ENCODE measurements at places on chromosomes 4 and X.

DNA sequence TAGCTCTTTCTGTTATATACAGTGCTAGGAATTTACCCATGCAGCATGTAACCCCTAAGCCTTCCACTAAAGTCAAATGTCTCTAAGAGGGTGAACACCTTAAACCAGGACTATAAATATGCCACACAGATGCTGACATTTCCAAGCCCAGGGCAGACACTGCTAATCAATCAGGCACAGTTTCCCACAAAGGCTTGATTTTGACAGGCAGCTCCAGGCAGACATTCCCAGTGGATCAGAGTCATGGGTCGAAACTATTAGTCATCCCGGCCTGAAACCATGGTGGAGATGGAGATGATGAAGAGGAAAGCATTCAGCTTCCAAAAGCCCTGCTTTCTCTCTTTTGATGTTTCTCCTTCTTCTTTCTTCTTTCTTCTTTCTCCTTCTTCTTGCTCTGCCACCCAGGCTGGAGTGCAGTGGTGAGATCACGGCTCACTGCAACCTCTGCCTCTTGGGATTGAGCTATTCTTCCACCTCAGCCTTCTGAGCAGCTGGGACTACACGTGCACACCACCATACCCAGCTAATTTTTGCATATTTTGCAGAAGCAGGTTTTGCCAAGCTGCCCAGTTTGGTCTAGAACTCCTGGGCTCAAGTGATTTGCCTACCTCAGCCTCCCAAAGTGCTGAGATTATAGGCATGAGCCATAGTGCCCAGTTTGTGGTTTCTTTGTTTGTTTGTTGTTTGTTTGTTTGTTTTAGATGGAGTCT is 21.0 kb upstream of the SORCS2 start:
- no peaks in the 10 kb centered on the region for H3K4me1 ChIP-seq
- H3K27me3 ChIP-seq: peaks cover 8% of the 10 kb centered on the region
- no peak overlapping the region for H3K4me3 ChIP-seq
- H3K36me3 ChIP-seq: no peaks in the 10 kb centered on the region

GRCh38 chr4:34953145-34953799 is 1291.0 kb downstream of the ARAP2 start:
- no peaks in the 10 kb centered on the region for H3K27me3 ChIP-seq
- H3K4me1 ChIP-seq: no peaks in the 10 kb centered on the region
- H3K27ac ChIP-seq: no peak overlapping the region
- H3K4me3 ChIP-seq: peak overlapping the region; percentile 10

- H3K27me3 ChIP-seq: no peaks in the 10 kb centered on the region
- H3K27ac ChIP-seq: no peak overlapping the region
- no peak for DNase-seq
- H3K4me1 ChIP-seq: peaks cover 2% of the 10 kb centered on the region
- H3K36me3 ChIP-seq: peaks cover 8% of the 10 kb centered on the region
- H3K4me3 ChIP-seq: no peak overlapping the region
Measured at GRCh38 chr4:37865450-37865849, 25.4 kb upstream of the TBC1D1 start.

DNA sequence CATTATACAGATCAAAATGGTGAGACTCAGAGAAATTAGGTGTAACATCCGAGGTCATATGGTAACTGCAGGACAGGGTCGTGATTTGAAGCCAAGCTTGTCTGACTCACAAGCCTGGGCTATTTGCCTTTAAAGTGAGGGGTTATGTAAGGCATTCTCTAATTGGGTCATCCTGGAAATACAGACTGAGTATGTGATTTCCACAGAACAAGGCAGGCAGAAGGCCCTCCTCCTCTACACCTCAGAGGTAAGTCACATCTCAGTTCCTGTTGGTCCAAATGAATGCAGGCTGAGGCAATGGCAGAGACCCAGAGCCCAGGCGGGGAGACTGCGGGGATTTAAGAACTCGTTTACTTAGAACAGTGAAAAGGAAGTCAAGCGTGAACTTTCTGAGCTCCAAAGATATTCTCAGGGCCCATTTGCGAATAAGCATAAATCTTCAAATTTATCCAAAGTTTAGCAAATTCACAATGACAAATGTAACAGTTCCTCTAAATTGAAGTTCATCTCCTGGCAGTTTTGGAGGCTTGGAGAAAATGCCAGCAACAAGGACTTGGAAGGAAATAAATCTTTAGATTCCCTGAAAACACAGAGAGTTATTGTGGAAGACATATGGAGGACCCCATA is 153.3 kb downstream of the LDB2 start:
- H3K27ac ChIP-seq: no peak overlapping the region
- H3K27me3 ChIP-seq: no peaks in the 10 kb centered on the region
- H3K4me1 ChIP-seq: peaks cover 3% of the 10 kb centered on the region
- no peak overlapping the region for H3K4me3 ChIP-seq
- no peaks in the 10 kb centered on the region for H3K36me3 ChIP-seq

DNA sequence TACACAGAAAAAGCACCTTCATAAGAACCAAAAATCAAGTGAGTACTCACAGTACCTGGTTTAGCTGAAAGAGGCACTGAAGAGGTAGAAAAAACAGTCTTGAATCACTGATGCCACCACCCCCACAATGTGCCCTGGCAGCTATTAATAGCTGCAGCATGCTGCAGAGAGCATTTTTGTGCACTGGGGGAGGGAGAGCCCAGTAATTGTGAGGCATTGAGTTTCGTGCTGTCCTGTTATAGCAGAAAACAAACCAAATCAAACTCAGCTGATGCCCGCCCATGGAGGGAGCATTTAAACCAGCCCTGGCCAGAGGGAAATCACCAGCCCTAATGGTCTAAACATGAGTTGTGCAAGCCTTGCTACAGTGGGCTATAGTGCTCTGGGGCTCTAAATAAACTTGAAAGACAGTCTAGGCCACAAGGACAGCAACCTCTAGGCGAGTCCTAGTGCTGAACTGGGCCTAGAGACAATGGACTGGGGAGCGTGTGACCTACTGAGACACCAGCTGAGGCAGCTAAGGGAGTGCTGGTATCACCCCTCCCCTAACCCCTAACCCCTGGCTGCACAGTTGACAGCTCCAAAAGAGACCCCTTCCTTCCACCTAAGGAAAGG is 106.3 kb upstream of the TMLHE start:
- peak overlapping the region; percentile 11 for H3K4me3 ChIP-seq
- no peak overlapping the region for H3K27ac ChIP-seq
- no peaks in the 10 kb centered on the region for H3K4me1 ChIP-seq
- no peaks in the 10 kb centered on the region for H3K36me3 ChIP-seq
- H3K27me3 ChIP-seq: no peaks in the 10 kb centered on the region
- no peak for DNase-seq

- H3K4me3 ChIP-seq: no peak overlapping the region
- H3K27ac ChIP-seq: no peak overlapping the region
- H3K4me1 ChIP-seq: no peaks in the 10 kb centered on the region
- no peaks in the 10 kb centered on the region for H3K27me3 ChIP-seq
- no peak for DNase-seq
- no peaks in the 10 kb centered on the region for H3K36me3 ChIP-seq
Measured at GRCh38 chr4:159926871-159927270, 824.0 kb downstream of the RAPGEF2 start.

DNA sequence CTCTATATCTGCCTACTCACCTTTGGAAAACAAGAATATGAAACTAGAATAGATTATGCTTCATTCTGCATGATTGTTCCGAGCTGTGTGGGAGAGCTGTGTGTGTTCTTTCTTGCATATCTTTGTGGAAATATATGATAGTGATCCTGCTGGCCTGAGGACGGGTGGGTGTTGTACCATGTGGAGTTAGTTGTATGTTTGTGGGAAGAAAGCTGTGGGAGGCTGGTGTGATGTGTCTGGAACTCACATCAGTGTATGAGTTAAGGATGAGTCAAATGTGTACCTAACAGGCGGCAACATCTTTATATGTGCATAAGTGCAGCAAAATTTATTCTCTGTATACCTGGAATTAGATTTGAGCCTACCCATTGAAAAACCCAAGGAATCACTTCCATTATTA is 208.1 kb upstream of the ADGRL3 start:
- DNase-seq: no peak
- H3K4me3 ChIP-seq: peak overlapping the region; percentile 41
- no peaks in the 10 kb centered on the region for H3K27me3 ChIP-seq

DNA sequence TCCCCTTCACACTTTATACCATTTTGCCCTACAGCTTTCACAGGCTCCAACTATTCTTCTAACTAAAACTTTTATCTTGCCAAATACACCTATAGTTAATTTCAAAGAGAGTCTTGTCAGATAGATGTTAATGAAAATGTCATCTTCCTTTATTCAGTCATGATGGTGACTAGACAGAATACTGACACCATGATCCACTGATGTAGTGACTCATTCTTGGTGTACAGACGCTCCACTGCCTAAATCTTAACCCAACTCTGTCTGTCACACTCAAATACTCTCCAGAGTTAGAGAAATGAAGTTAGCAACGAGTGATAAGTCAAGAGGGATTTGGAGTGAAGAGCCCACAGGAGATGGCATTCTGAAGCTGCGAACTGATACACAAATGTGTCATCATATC is 32.1 kb upstream of the HDAC8 start:
- no peak overlapping the region for H3K4me3 ChIP-seq
- H3K4me1 ChIP-seq: no peaks in the 10 kb centered on the region
- H3K27ac ChIP-seq: no peak overlapping the region
- H3K36me3 ChIP-seq: no peaks in the 10 kb centered on the region
- H3K27me3 ChIP-seq: no peaks in the 10 kb centered on the region

DNA sequence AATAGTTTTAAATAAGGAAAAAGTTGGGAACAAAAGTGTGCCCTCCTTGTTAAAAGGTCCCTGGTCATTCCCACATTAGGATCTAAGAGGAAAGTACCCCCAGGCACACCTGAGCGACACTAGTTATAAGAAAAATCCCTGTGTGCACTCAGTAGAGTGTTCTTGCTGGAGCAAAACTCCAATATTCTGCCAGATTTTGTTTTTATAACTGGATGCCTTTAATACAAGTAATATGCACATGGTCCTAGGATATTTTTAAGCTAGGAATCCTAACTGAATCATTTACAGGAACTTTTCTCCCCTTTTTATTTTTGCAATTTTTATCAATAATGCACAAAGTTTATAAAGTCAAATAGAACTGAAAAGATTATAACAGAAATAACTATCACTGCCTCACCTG is 68.6 kb downstream of the BEND4 start:
- H3K4me1 ChIP-seq: no peaks in the 10 kb centered on the region
- no peaks in the 10 kb centered on the region for H3K27me3 ChIP-seq
- H3K27ac ChIP-seq: no peak overlapping the region
- peaks cover 4% of the 10 kb centered on the region for H3K36me3 ChIP-seq
- no peak for DNase-seq

DNA sequence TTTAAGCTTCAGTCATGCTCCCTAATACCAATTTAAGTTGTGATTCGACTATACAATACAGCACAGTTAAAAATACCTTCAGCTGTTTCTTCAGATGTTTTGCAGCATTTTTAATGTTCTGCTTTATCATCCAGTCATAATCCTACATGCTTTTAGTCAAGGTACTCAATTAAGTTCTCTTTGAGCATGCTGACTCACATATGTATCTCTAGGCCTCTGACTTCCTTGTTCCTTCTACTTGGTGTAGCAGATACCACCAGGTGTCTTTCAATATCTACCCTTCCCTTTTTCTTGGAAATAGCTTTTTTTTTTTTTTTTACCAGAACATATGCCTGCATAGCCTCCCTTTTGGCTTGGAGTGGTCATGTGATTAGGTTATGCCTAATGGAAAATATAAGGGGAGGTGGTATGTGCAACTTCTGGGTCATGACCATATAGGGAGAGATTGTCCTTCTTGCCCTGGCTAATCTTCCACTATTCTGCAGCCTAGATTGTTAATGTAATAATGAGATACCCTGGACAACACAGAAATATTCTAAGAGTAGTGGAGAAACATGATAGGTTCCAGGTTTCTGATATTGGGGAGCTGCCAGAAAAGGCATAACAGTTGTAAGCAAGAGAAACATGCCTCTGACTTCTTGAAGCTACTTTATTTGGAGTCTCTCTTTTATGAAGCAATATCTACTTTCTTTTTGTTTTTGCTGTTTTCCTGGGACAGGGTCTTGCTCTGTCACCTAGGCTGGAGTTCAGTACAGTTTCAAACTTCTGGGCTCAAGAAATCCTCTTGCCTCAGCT is 737.2 kb upstream of the SLIT2 start:
- H3K27me3 ChIP-seq: no peaks in the 10 kb centered on the region
- H3K27ac ChIP-seq: no peak overlapping the region
- no peak for DNase-seq
- H3K4me1 ChIP-seq: no peaks in the 10 kb centered on the region
- H3K36me3 ChIP-seq: no peaks in the 10 kb centered on the region
- H3K4me3 ChIP-seq: no peak overlapping the region

- H3K4me1 ChIP-seq: no peaks in the 10 kb centered on the region
- no peak overlapping the region for H3K4me3 ChIP-seq
- no peak overlapping the region for H3K27ac ChIP-seq
- no peak for DNase-seq
Measured at GRCh38 chr4:108453366-108453765, 167.0 kb upstream of the RPL34 start.

GRCh38 chr4:158799013-158799770 is 30.4 kb downstream of the FNIP2 start:
- no peaks in the 10 kb centered on the region for H3K27me3 ChIP-seq
- no peaks in the 10 kb centered on the region for H3K36me3 ChIP-seq
- no peak overlapping the region for H3K4me3 ChIP-seq

- no peak overlapping the region for H3K27ac ChIP-seq
- H3K27me3 ChIP-seq: no peaks in the 10 kb centered on the region
- DNase-seq: no peak
- no peaks in the 10 kb centered on the region for H3K4me1 ChIP-seq
- no peak overlapping the region for H3K4me3 ChIP-seq
Measured at GRCh38 chrX:110172215-110172614, 145.7 kb downstream of the AMMECR1 start.

- H3K27me3 ChIP-seq: no peaks in the 10 kb centered on the region
- no peak overlapping the region for H3K27ac ChIP-seq
- no peak overlapping the region for H3K4me3 ChIP-seq
Measured at GRCh38 chr4:151443752-151444151, 34.8 kb downstream of the FHIP1A start.

DNA sequence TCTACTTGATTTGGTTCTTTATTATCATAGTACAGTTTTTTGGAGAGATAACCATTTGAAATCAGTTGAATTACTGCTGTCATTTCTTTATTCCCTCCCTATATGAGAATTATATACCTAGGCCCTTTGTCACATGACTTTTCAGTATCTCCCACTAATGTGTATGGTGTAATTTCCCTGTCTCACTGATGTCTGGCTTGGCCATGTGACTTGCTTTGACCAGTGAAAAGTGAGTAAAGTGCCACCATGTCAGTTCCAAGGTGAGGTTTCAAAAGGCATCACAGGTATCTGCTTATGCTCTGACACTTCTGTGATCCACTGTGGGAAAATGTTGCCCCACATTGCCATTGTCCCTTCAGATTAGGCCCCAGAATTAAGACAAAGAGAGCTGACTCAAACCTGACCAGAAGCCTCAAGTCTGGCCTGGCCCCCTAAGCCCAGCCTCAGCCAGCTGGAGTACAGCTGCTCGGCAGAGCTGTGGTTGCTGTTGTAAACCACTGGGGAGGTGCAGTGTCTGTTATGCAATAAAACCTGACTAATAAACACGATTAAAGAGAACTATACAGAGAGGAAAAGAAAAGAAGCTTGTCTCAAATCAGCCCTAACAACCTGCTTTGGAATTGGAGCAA is 27.5 kb downstream of the SETD7 start:
- H3K36me3 ChIP-seq: peaks cover 7% of the 10 kb centered on the region
- H3K4me3 ChIP-seq: no peak overlapping the region

All from neuronal stem cell (in vitro differentiated cells).